ENCODE measurements at places on chromosomes 4 and X. TPM values are rescaled to one million over a fixed set of nuclear protein-coding genes. Genes with fewer than 3 reads are reported as not detected.

The EMCN gene
- total RNA-seq, result 39.6 TPM

DNA sequence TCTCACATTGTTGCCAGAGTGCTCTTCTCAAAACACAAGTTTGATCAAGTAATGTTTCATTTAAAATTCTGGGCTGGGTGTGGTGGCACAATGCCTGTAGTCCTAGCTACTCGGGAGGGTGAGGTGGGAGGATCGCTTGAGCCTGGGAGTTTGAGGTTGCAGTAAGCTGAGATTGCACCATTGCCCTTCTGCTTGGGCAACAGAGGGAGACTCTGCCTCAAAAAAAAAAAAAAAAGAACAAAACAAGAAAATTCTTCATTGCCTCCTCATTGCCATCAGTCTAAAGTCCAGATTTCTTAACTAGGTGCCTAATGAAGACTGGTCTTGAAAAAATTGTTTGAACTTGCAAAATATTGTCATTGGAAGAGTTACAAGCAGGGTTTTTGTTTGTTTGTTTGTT, 120.1 kb downstream of the MFAP3L start:
- no peak for DNase-seq

DNA sequence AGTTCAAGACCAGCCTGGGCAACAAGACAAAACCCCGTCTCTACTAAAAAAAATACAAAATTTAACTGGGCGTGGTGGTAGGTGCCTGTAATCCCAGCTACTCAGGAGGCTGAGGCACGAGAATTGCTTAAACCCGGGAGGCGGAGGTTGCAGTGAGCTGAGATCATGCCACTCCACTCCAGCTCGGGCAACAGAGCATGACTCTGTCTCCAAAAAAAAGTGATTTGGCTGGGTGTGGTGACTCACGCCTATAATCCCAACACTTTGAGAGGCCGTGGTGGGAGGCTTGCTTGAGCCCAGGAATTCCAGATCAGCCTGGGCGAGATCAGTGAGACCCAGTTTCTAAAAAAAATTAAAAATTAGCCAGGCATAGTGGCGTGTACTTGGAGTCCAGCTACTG, 4.1 kb downstream of the OPHN1 start:
- no peak for DNase-seq

DNA sequence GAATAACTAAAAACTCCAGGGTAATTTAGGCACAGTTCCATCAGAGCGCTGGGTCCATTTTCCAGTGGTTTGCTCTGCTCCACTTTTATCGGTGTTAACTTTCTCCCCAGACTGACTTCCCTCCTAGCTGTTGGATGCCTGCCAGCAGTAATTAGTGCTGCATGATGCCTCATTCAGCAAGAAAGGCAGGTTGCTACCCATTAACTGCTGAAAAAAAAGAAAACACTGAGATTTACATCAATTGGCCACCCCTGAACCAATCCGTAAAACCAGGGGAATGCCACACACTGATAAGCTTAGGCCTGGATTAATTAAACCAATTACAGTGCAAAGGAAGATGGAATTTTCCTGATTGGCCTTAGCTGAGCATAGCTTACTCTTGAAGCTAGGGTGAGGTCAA, 182.4 kb upstream of the CXXC4 start:
- DNase-seq, result no peak

- no peak for DNase-seq
Measured at GRCh38 chr4:6204871-6205566, 4.7 kb upstream of the JAKMIP1 start.

Data from left ventricle myocardium superior (tissue), 1 donor.